ENCODE measurements at places on chromosomes 11 and 22.

DNA sequence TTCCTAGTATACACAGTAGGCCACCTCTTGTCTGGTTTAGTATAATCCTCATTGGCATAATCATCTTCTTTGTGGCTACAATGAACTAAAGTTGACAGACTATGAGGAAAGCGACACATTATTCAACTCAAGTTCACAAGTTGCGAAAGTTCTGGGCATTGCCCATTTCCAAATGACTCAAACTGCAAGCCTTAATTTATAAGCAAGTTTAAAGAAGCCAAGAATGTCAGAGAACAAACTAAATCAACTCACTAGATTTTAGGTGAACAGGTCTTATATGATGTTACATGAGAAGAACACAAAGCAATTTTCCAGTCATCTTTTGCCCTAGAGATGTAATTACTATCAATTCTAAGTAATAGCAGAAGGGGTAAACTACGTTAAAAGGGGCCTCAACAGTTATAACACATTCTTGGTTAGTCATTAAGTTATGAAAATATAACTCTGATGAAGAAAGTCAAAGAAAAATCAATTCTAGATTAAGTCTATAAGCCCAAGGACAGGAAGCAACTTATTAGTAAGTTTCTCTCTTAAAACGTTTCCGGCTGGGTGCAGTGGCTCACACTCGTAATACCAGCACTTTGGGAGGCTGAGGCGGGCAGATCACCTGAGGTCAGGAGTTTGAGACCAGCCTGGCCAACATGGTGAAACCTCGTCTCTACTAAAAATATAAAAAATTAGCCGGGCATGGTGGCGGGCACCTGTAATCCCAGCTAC is 21.5 kb downstream of the PICALM start:
- DNase-seq, result no peak

DNA sequence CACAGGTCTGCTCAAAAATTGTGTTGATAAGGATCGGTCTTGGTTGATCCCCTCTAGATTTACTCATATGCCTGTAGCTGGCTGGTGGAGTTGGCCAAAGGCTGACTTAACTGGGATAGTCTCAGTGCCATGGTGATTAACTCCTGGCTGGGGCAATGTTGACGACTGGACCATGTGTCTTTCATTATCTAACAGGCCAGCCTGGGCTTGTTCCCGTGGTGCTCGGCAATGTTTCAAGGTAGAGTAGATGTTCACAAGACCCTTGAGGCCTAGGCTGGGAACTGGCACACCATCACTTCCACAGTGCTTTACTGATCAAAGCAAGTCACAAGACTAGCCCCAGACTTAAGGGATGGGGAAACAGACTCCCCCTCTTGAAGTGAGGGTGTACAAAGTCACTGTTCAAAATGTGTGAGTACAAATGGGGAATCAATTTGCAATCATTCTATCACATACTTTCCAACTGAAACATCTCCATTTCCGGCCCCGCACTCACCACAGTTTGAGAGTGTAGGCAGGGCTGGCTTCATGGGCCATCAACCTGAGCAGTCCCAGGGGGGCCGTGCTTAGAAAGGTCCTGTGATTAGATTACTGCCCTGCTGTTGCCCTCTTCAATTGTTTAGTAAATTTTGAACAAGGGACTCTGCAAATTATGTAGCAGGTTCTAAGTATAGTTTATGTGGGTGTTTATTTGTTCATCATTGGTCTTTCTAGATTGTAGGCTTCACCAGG is 240.8 kb downstream of the NELL1 start:
- no peak for DNase-seq

DNA sequence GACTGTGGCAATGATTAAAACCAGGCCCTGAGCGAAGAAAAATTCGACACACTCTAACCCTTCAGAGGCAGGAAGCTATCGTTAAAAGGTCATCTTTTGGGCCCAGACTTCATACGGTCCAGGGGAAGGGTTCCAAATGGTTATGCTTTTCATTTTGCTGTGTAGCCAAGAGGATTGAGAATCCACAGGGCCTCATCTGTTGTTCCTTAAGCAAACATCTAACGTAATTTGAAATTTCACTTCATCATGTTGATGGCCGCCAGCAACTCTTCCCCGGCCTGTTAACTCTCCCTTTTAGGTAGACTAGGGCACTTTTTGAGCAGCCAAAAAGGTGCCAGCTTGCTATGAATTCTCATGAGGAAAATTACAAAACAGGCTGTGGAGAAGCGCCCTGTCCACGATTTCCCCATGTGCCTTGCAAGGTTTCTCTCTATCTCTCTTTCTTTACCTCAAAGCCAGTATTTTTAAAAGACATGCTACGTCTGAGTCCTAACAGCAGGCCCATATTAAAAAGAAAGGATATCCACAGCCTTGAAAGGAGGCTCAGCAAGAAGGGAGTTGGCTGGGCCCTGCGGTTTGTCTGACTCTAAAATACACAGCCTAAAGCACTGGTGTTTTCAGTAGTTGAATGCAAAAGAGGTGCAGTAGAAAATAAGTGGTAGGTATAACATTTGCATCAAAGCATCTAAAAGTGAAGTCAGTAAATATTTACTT is 356.3 kb upstream of the NARS2 start:
- peak; percentile 62 for DNase-seq

- DNase-seq, result peak; percentile 42
These were observed 1.0 kb upstream of the FKBP2 start for GRCh38 chr11:64239662-64240434.

- peak; percentile 70 for DNase-seq
These were observed 1.4 kb upstream of the STIM1 start for GRCh38 chr11:3853899-3854659.

- no peak for DNase-seq
These were observed 22.6 kb upstream of the MGAT3 start for GRCh38 chr22:39434243-39434653.

DNA sequence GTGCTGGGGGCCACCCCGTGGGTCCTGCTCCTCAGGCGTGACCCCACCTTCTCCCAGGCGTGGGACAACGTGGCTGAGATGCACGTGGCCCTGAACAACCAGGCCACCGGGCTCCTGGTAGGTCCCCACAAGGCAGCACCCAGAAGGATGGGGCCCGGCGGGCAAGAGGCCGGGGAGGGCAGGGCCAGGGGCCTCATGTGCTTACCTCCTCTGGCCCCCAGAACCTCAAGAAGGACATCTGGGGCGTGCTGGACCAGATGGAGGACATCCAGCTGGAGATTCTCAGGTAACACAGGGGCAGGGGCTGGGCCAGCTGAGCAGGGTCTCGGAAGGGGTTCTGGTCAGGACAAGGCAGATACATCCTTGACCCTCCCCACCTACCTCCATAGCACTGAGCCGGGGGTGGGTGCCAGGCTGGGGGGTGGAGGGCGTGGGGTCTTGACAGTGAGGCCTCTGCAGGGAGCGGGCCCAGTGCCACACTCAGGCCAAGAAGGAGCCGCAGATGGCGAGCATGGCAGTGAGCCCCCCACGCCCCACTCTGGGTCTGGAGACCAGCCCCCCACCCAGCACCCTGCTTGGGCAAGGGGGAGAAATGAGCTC is 186.3 kb downstream of the IGLL1 start:
- no peak for DNase-seq
